ENCODE measurements at places on chromosomes 7 and 10.
A peak's percentile ranks its signal among the peaks of the same experiment; 100 is the strongest.

DNA sequence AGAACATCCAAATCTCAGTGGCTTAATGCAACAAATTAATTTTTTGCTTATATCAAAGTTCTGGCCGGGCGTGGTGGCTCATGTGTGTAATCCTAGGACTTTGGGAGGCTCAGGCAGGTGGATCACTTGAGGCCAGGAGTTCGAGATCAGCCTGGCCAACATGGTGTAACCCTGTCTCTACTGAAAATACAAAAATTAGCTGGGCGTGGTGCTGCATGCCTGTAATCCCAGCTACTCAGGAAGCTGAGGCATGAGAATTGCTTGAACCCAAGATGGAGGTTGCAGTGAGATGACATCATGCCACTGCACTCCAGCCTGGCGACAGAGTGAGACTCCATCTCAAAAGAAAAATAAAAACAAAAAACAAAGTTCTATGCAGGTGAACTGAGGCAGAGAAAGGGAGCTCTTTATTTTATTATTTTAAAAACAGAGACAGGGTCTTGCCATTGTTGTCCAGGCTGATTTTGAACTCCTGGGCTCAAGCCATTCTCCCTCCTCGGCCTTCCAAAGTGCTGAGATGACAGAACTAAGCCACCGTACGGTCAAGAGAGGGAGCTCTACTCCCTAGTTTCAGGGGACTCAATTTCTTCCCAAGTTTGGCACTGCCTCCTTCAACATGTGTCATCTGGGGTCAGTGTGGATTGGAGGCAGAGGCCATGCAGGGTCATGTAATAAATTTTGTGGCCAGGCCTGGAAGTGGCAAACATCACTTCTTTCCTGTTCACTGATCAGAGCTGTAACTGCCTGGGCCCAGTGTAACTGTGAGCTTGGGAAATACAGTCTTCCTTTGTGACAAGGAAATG lies 2.4 kb downstream of the ADCK2 start:
- peak; percentile 93 for DNase-seq

GRCh38 chr10:4057021-4057420 lies 272.0 kb upstream of the KLF6 start:
- no peak for DNase-seq

- DNase-seq: no peak
Measured at GRCh38 chr10:124944982-124945381, 3.1 kb downstream of the ZRANB1 start.

GRCh38 chr10:47248386-47249090 lies 51.5 kb upstream of the GDF10 start:
- no peak for DNase-seq

GRCh38 chr7:119514326-119514725 lies 758.6 kb upstream of the KCND2 start:
- no peak for DNase-seq

All from AML-193 (cell line).